Left cardiac atrium (tissue), 4 donors: ENCODE measurements at places on chromosomes 2 and 18. TPM values are rescaled to one million over a fixed set of nuclear protein-coding genes. Genes with fewer than 3 reads are reported as not detected.

FEV gene
- total RNA-seq, result not detected

DNA sequence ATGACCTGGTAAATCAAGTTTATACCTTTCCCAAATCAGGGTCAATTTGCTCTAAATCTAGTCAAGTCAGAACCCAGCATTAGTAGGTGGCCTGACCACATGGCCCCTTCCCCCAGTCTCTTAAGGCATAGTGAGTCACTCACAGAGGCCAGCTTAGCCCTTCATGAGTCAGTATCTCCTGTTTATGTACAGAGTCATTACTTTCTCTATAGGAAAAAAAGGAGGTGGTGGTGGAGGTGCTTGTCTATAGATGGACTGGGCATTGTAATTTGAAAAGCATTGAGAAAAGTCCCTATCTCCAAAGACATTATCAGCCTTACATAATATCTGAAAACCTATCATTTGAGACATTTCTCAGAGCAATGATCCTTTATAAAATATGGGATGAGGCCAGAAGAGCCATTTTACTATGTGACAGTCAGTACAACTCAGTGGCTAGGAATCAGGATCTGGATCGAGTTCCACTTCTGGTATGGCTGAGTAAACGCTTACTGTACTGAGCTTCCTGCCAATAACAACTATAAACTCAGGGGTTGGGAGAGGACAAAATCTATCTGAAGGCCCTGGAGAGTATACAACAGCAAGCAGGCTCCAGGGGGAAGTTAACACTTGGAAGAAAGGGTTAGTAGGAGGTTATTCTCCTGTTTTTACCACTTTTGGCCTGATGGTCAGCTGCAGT, 22.5 kb upstream of the SIGLEC15 start:
- no peak for DNase-seq

DNA sequence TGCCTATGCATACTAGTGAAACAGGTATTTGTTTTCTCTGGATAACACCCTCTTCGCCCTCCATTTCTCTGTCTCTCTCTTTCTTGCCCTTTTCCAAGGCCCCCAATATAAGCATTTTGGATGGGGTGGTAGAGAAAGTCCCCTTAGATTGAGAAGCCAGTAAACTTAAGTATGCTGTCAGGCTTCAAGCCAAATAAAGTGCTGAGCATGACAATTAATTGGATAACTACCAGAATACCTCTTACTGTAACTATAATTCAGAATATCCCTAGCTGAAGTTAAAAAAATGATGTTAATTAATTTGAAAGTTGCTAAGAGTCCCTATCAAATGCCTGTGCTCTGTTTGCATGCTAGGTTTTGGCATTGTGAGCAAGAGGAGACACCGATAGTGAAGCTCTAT, 324.8 kb downstream of the PARD3B start:
- DNase-seq, result no peak

DNA sequence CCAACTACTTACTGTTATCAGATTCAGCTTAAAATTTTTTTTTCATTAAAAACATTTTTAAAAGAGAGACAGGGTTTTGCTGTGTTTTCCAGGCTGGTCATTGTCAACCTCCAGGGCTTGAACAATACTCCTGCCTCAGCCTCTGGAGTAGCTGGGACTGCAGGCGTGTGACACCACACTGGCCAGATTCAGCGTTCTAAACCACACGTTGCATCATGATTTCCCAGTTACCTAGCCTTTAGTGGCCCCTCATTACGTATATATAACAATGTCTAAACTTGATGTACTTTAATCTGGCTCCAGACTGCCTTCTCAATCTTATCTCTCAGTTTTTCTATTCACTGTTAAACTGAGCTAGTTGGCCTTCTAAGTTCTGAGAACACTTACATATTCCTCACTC, 89.6 kb downstream of the COMMD1 start:
- no peak for DNase-seq

DNA sequence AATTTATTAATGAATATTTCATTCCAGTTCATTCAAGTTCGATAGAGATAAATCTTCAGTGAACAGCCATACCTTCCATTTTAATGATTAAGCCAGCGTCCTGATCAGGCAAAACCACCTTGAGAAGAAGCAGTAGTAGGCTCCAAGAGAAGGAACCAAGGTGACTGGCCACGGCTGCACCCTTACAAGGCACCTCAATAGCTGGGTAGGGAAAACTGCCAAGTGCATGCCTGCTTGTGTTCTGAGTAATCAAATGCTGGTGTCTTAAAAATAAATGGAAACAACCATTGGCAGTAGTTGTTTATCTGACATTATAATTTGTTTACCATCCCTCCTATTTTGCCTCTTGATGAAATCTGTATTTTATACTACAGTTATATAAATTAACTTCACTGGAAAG, 10.0 kb upstream of the FEZ2 start:
- no peak for DNase-seq
